M059J (cell line): ENCODE measurements at places on chromosomes 6 and 20. TPM values are rescaled to one million over a fixed set of nuclear protein-coding genes. Genes with fewer than 3 reads are reported as not detected.

The PDE7B gene
- total RNA-seq, result 3.5 and 3.6 TPM in 2 replicates

The HDGFL1 gene
- not detected in 2 replicates for total RNA-seq

The TINAG gene
- total RNA-seq, result not detected in 2 replicates

The COL19A1 gene
- not detected in 2 replicates for total RNA-seq

The RIPPLY2 gene
- not detected in 2 replicates for total RNA-seq

- peak; percentile 41 for DNase-seq
Measured at GRCh38 chr6:20198775-20199174, 13.5 kb downstream of the MBOAT1 start.

DNA sequence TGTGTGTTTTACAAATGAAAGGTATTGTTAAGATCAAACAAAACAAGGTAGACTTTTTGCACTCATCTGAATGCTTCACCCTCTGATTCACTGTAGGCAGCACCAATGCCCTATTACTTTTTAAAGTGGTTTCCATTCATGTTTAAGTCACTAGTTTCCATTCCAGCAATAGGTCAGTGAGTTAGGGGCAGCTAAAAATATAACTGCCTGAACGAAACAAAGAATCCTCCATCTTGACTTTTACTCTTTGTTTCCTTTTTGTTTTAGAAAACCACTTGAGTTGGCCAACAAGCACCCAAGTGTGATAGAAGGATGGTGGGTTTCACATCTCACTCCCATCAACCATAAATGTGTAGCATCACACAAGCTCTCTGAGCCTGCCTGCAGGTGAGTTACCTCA is 25.5 kb downstream of the CLIC5 start:
- DNase-seq, result no peak

- peak; percentile 98 for DNase-seq
Measured at GRCh38 chr6:958488-958887, 265.5 kb upstream of the EXOC2 start.

DNA sequence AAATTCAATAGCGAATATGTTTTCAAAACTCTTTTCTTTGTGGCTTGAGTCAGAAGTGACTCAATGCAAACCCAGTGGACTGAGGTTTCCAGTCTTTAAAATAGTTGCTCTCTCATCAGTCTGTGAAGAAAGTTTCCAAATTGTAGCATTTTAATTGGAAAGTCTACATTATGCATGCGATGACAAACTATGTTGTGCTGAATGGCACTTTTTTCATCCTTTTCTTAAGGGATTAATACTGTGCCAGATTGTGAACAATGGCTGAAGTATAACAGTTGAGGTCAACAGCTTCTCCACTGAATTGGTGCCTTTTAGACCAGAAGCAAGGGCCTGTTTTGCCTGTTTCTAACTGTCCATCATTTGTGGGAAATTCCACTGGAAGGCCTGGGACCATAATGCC is 377.1 kb downstream of the BTBD9 start:
- peak; percentile 90 for DNase-seq

DNA sequence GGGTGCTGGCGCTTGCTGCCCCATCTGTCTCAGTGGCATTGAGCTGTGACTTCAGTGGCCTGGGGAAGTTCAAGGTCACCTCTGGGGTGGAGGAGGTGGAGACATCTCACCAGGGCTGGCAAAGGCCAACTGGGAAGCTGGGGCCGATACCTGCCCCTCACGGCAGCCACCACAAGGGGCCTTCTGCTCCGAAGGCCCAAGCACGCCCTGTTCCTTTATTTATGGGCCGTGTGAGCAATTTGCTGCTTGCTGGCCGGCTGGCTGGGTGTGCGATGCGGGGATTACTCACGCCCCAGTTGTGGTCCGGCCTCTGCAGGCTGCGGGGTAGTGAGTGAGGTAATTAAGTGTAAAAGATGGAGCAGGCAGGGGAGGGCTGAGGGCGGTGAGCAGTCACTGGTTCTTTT is 13.2 kb upstream of the SCRT2 start:
- peak; percentile 38 for DNase-seq

DNA sequence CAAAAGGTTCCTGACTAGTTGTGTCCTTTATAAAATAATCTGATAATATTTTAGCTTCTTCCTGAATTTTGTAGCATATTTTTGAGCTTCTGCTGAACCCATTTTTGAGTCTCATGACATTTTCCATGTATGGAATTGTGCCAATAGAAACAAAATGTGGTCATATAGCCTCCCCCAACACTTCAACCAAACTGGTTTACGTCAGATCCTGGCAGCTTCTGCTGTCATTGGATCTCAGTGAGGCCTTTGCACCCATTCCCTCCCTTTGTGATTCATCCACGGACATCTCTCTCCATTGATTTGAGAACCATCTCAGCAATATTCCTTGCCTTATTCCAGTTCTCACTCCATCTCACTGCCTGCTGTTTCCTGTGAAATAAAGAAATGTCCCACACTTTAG is 166.0 kb upstream of the PROKR2 start:
- no peak for DNase-seq

- no peak for DNase-seq
Measured at GRCh38 chr20:32528905-32529670, 56.0 kb downstream of the NOL4L start.

DNA sequence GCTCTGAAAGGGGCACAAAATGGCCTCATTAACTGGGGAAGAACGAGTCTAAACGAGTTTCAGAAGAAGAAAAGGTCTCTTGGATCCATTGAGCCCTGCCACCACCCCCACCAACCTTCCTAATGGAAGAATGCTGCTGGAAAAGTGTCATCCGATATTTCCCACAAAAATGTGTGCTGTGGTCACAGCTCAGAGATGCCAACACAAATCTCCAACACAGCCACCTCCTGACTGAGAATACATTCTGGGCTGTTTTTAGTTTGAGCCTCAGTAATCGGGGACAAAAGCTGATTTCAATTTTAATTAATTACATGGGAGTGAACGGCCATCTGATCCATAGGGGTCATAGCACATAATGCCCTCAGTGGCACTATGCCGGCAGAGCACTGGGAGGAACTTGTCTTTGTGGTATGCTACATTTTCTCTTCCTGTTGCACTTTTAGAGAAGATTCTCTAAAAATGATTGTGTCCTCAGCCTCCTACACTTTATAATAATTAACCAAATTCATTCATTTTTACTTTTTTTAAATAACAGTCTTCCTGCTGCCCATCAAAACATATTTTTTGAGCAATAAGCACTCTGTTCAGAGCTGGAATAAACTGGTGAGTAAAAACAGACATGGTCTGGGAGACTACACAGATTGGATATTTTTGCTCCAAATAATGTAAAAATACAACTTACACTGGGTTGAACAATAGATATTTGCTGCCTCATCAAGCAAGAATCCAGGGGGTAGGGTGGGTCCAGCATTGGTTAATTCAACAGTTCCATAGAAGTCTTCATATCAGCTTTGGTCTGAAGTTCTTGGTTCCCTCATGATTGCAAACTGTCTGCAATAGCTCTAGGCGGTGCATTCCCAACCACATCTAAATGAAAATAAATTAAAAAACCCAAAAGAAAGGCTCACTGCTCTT is 143.6 kb upstream of the TMEM170B start:
- DNase-seq, result peak; percentile 99

GRCh38 chr6:71888756-71889340 is 2.5 kb downstream of the RIMS1 start:
- DNase-seq, result no peak

- peak; percentile 77 for DNase-seq
Measured at GRCh38 chr20:44716309-44717106, 1.3 kb downstream of the CCN5 start.

GRCh38 chr6:143158113-143158581 is 97.5 kb downstream of the AIG1 start:
- DNase-seq, result peak; percentile 78

DNA sequence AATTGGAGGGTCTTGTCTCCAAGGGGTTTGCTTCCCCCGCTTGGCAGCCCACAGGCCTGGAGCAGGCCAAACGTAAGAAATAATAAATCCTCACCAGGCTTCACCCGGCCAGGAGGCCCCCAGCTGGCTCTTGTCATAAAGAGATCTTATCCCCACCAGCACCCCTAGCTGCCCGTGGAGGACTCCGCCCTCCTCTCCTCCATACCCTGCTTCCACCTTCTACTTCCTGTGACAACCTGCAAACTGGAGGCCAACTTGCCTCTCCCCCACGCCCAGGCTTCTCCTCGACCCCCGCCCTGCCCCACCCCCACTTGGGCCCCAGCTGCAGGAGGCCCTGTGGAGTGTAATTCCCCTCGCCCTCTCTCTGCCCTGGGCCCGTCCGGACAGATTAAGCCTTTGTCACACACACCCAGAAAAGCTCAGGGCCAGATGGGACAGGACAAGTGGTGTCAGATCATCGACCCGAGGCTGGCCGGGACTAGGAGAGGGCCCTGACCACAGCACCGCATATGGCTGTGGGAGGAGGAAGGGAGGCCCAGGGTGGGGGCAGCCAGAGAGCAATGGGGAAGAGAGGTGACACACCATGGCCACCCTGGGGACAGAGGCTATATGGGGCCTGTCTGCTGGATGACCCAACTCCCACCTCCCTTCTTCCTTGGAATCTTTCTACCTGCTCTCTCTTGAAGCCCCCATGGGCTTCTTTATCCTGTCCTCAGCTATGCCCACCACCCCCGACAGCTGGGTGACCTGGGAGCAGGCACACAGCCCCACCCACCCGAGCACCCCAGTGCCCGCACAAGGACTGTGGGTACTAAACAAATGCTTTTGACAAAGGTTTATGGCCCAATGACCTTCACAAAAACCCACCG is 3.9 kb downstream of the NOL4L start:
- no peak for DNase-seq

DNA sequence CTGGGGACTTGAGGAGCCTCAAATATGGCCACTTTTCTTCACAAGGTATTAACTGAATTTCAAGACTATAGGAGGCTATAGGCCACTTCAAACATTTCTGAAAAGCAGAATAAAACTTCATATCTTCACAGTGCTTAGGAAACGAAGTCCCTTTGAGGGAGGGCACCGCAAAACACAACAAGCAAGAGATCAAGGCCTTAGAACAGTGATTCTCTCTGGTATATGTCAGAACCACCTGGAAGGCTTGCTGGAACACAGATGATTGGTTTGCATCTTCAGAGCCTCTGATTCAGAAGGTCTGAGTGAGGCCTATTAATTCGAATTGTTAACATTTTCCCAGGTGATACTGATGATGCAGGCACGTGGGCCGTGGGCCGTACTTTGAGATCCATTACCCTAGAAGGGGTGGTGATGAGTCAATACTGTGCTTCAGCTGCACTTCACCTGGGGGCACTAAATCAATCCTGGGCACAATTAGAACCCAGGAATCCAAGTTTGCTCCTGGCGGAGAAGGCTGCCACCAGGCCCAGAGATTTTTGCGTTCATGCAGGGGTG is 10.7 kb downstream of the SUN5 start:
- DNase-seq, result no peak

GRCh38 chr6:126824815-126825214 is 293.7 kb upstream of the RSPO3 start:
- DNase-seq, result no peak

GRCh38 chr6:134774201-134774638 is 175.7 kb downstream of the ALDH8A1 start:
- DNase-seq, result peak; percentile 27

GRCh38 chr6:168247443-168248147 is 72.0 kb downstream of the DACT2 start:
- DNase-seq, result peak; percentile 13

DNA sequence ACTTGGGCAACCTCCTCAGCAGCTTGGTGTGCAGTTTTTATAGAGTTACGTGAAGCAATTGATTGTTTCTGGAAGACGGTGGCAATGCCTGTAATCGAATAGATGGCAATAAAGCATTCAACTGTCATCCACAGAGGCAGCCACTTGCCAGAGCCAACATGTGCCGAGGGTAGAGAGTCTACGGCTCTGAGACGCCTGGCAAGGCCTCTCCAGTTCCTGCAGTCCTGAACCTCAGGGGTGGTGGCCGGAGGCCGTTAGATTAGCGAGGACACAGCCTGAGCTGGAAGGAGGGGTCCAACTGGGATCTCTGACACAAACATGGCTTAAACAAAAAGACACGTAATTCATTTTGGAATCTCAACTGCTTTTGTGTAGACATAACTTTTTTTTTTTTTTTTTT is 775 bp upstream of the TTLL2 start:
- peak; percentile 21 for DNase-seq

DNA sequence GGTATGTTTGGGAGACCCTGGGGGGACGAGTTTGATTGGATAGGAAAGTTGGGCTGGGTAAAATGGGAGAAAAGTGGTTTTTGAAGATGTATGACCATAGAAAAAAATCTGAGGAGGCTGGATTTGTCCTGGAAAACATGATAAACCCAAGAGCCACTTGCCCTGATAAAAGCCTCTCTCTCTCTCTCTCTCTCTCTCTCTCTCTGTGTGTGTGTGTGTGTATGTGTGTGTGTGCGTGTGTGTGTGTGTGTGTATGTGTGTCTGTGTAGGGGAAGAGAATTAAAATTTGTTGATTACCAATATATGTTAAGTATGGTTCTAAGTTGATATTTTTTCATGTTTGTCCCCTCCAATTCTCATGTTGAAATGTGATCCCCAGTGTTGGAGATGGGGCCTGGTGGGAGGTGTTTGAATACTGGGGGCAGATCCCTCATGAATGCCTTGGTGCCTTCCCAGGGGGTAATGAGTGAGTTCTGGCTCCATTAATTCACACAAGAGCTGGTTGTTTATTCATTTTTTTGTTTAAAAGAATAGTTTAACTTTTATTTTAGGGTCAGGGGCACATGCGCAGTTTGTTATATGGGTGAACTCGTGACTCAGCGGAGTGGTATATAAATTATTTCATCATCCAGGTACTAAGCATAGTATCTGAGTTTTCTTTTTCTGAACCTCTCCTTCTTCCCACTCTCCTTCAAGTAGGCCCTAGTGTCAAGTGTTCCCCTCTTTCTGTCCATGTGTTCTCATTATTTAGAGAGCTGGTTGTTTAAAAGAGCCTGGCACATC is 208.8 kb downstream of the TFAP2B start:
- peak; percentile 49 for DNase-seq

GRCh38 chr6:88513920-88514319 is 347.8 kb upstream of the CNR1 start:
- DNase-seq, result no peak

DNA sequence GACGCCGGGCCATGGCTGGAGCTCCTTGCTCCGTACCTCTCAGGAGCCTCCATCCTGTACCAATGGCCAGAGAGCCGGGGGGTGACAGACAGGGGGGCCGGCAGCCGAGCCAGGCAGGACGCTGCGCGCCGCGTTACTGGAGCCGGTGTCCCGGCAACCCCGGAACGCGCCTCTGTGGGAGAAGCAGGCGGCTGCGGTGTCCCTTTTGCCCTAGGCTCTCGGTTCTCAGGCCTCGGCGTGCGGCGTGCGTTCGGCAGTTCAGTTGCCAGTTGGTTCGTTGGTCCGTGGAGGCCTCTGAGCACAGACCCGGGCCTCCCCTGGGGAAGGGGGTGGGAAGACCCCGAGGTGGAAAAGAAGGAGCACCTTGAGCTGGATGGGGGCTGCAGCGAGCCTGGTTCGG is at the start of gene SPATS1:
Gene SPATS1, plus strand, starts transcription at position 162 of the 400 bp plus-strand sequence. CDS start 446 bp downstream, outside the sequence.
- DNase-seq, result peak; percentile 46

GRCh38 chr6:107075951-107076381 is 39.3 kb downstream of the BEND3 start:
- DNase-seq, result peak; percentile 37

DNA sequence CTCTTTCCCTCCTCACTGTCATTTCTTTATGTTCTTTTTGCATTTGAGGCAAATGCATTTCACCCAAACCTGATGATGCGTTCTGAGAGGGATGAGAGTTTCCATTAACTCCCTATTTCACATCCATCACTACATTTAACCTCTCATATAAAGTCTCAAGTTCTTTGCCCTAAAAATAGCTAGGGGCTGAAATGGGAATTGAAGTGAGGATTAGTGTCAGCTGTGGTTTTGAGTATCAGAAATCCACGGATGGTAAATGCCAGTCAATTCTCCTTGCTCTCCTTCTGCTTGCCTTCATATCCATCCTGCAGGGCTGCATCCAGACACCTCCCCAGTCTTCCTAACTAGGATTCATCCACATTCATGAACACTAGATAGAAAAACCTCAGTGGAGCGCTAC is 10.0 kb upstream of the DTNBP1 start:
- DNase-seq, result no peak
